ENCODE measurements at places on chromosomes 6 and 20. TPM values are rescaled to one million over a fixed set of nuclear protein-coding genes. Genes with fewer than 3 reads are reported as not detected.

Gene LRRC73
- total RNA-seq = 0.37 TPM

- H3K36me3 ChIP-seq = no peaks in the 10 kb centered on the region
- peaks cover 17% of the 10 kb centered on the region for H3K27me3 ChIP-seq
- no peak for DNase-seq
- H3K4me1 ChIP-seq = no peaks in the 10 kb centered on the region
These were observed 54.8 kb upstream of the ADGRG6 start for GRCh38 chr6:142246960-142247359.

DNA sequence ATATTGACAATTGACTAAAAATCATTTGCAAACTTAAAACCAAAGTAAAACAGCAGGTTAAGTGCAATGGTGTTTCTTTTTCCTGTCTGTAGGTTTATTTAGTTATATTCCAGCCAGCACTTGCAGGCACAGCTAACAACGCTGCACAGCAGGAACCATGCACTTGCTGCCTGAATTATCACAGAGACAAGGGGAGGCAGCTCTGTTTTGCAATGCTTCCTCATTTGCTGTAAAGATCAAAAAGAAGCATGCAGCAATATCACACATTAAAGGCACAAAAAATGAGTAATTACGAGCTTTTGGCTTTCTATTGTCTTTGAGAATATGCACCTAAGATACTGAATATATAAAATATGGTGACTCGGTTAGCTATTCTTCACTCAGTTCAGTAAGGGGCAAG is 241.9 kb downstream of the EPHA7 start:
- DNase-seq = no peak
- H3K36me3 ChIP-seq = no peaks in the 10 kb centered on the region
- H3K4me1 ChIP-seq = no peaks in the 10 kb centered on the region
- H3K27ac ChIP-seq = no peak overlapping the region
- no peaks in the 10 kb centered on the region for H3K27me3 ChIP-seq

Gene TAGAP
- total RNA-seq = 340 TPM

Gene TCF19
- 3.7 TPM for total RNA-seq

Gene ENPP3
- total RNA-seq = 0.16 TPM

Gene PNPLA1
- 0.15 TPM for total RNA-seq

Gene GPR63
- 0.80 TPM for total RNA-seq

DNA sequence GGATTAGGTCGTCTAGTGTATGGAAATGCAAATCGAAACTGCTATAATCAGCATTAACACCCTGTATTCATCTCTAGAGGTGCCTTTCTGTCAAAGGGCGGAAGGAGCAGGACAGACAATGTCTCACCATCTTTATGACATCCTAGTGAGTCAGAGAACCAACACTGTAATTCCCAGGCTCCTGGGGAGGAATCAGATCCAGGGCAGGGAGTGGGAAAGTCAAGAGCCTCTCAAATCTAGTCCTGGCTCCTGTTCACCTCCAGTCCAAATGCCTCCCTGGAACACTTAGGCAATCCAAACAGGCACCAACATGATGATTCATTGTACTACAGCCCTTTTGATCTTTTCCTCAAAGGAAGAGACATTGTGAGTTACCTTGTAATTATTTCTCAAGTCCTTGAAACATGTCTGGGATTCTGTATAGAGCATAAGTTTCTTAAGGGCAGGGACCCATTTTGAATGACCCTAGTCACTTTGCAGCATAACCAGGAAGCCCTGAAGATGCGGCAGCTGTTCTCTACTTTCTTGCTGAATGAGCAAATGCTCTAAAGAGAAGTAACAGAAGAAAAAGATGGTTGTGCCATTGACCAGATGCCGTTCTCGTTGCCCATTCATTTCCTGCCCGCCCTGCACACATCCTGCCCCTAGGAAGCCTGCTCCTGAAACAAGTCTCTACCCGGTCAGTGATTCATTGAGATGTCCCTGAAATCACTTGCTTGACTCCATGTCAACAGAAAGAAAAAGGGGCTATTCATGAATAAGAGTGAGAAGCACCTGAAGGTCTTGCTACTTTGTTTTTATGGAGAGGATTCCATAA is 112.8 kb upstream of the JARID2 start:
- H3K27ac ChIP-seq = no peak overlapping the region
- no peak for DNase-seq
- H3K36me3 ChIP-seq = no peaks in the 10 kb centered on the region
- no peaks in the 10 kb centered on the region for H3K27me3 ChIP-seq
- H3K4me1 ChIP-seq = peaks cover 5% of the 10 kb centered on the region
- H3K4me3 ChIP-seq = no peak overlapping the region

- H3K4me1 ChIP-seq = no peaks in the 10 kb centered on the region
- no peaks in the 10 kb centered on the region for H3K27me3 ChIP-seq
These were observed 87.4 kb upstream of the PLCB4 start for GRCh38 chr20:8981482-8981881.

Gene CNR1
- 0.07 TPM for total RNA-seq

Gene HDGFL1
- total RNA-seq = not detected

Gene SNAP91
- not detected for total RNA-seq

DNA sequence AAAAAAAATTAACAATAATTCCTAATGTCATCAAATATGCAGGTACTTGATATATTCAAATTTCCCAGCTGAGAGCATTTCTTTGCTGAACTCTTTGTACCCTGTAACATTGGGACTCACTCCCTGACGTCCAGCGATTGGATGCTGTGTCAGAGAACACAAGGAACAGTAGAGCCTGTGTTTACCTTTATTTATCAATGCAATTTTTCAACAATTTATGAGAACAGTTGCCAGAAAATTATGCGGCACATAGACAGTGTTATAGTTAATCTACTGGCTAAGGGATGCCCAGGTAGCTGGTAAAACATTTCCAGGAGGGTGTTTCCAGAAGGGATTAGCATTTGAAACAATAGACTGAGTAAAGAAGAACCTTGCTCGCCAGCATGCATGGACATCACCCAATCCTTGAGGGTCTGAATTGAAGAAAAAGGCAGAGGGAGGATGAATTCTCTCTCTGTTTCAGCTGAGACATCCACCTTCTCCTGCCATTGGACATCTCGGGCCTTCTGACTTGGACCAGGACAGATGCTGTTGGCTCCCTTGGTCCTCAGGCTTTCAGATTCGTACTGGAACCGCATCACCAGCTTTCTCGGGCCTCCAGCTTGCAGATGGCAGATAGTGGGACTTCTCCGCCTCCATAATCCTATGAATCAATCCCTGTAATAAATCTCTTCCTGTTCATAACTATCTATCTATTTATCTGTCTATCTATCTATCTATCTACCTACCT is 42.2 kb upstream of the NCOA3 start:
- H3K36me3 ChIP-seq = no peaks in the 10 kb centered on the region
- no peak overlapping the region for H3K4me3 ChIP-seq
- DNase-seq = no peak
- peaks cover 5% of the 10 kb centered on the region for H3K27me3 ChIP-seq

Gene TMEM74B
- total RNA-seq = 0.32 TPM

- H3K27ac ChIP-seq = no peak overlapping the region
- no peaks in the 10 kb centered on the region for H3K27me3 ChIP-seq
- no peaks in the 10 kb centered on the region for H3K36me3 ChIP-seq
- H3K4me3 ChIP-seq = no peak overlapping the region
- H3K4me1 ChIP-seq = peaks cover 3% of the 10 kb centered on the region
These were observed 25.2 kb downstream of the KLHL31 start for GRCh38 chr6:53640361-53640760.

Gene ZC2HC1B
- 0.34 TPM for total RNA-seq

Gene DCDC2
- 0.15 TPM for total RNA-seq

Gene RSPH9
- not detected for total RNA-seq

- peak; percentile 24 for DNase-seq
- H3K4me3 ChIP-seq = peak overlapping the region; percentile 80
- H3K27ac ChIP-seq = peak overlapping the region; percentile 91
- no peaks in the 10 kb centered on the region for H3K36me3 ChIP-seq
- H3K27me3 ChIP-seq = peaks cover 35% of the 10 kb centered on the region
These were observed 37.3 kb upstream of the BTN3A2 start for GRCh38 chr6:26327450-26328264.

GRCh38 chr20:24340933-24341332 is 128.5 kb upstream of the SYNDIG1 start:
- H3K36me3 ChIP-seq = peaks cover 2% of the 10 kb centered on the region
- H3K4me3 ChIP-seq = no peak overlapping the region
- H3K27me3 ChIP-seq = peaks cover 23% of the 10 kb centered on the region
- H3K4me1 ChIP-seq = no peaks in the 10 kb centered on the region
- no peak for DNase-seq

Gene ADGB
- total RNA-seq = not detected

GRCh38 chr20:47054945-47055344 is 160.3 kb downstream of the EYA2 start:
- no peak for DNase-seq
- H3K36me3 ChIP-seq = peaks cover 2% of the 10 kb centered on the region
- H3K27ac ChIP-seq = no peak overlapping the region

- no peak overlapping the region for H3K27ac ChIP-seq
- H3K27me3 ChIP-seq = peaks cover 27% of the 10 kb centered on the region
- H3K36me3 ChIP-seq = no peaks in the 10 kb centered on the region
- H3K4me1 ChIP-seq = peaks cover 10% of the 10 kb centered on the region
These were observed 88.6 kb downstream of the PPP1R14C start for GRCh38 chr6:150231525-150231850.

- no peak overlapping the region for H3K27ac ChIP-seq
- H3K4me1 ChIP-seq = no peaks in the 10 kb centered on the region
- H3K36me3 ChIP-seq = no peaks in the 10 kb centered on the region
- no peaks in the 10 kb centered on the region for H3K27me3 ChIP-seq
These were observed 243.2 kb upstream of the BMP2 start for GRCh38 chr20:6524305-6524704.

GRCh38 chr20:32364554-32365208 is 6.5 kb downstream of the ASXL1 start:
- H3K4me1 ChIP-seq = peaks cover 74% of the 10 kb centered on the region
- H3K27ac ChIP-seq = peak overlapping the region; percentile 97
- DNase-seq = no peak
- peak overlapping the region; percentile 82 for H3K4me3 ChIP-seq

Gene SMLR1
- not detected for total RNA-seq

DNA sequence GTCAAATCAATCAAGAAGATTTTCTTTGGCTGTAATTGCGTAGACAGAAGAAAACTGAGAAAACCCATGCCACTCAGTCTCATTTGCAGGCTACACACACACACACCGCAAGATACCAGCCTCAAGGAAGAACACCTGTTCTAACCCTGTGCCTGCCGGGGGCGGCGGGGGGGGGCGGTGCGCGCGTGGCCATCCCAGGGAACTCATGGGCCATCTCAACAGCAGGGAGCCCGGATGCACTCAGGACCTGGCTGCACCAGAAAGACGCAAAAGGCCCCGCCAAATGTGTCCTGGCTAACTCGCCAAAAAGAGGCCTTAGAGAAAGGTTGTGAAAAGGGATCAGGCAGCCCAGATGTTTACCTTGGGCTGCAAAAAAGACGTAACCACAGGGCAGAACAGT is 2.1 kb downstream of the B3GAT2 start:
- no peak overlapping the region for H3K27ac ChIP-seq
- H3K4me3 ChIP-seq = peak overlapping the region; percentile 89
- peaks cover 63% of the 10 kb centered on the region for H3K27me3 ChIP-seq

- H3K4me1 ChIP-seq = peaks cover 7% of the 10 kb centered on the region
- H3K27ac ChIP-seq = no peak overlapping the region
- H3K27me3 ChIP-seq = peaks cover 19% of the 10 kb centered on the region
- no peak for DNase-seq
- no peak overlapping the region for H3K4me3 ChIP-seq
- peaks cover 2% of the 10 kb centered on the region for H3K36me3 ChIP-seq
These were observed 223.9 kb downstream of the TSHZ2 start for GRCh38 chr20:53195876-53196610.

DNA sequence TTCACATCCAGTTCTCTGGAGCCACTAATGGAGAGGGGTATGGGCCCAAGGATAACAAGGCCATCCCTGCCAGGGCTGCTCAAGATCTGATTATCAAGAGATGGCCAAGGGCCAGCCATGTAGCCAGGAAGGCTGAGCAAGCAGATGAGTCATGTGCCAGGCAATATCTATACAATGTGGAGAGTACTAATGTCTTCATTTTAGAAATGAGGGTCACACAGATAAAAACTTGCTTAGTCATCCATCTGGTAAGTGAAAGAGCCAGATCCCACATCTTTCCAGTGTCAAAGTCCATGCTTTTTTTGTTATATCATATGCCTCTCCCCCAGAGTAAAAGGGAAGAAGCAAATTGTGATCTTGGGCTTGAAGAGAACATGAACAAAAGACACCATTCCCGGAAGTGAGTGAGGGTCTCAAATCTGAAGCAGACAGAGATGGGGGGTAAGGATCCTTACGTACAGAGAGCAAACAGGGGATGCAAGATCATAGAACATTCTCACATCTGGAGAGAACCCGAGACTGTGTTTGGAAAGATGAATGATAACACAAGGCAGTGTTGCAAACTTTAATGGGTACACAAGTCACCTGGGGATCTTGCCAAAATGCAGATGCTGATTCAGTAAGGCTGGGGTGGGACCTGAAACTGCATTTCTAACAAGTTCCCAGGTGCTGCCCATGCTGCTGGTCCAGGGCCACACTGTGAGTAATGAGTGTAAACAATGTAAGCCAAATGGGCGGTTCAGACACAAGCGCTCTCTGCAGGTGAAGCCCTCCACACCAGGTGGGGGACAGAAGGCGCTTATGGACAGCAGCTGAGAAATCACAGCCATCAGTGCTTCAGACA is 20.0 kb upstream of the GSTA3 start:
- no peak overlapping the region for H3K4me3 ChIP-seq
- DNase-seq = no peak
- peaks cover 2% of the 10 kb centered on the region for H3K4me1 ChIP-seq
- peaks cover 30% of the 10 kb centered on the region for H3K27me3 ChIP-seq

DNA sequence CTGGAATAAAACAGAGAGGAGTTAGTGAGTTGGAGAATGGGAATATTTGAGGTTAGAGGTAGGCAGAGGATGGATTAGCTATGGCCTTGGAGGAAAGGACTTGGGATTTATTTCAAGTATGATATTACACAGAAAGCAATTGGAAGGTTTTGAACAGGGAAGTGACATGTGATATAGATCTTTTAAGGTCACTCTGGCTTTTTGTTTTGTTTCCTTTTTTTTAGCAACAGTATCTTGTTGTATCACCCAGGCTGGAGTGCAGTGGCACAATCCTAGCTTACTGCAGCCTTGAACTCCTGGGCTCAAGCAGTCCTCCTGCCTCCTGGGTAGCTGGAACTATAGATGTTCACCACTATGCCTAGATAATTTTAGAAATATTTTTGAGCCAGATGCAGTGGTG is 190.3 kb downstream of the UTRN start:
- no peaks in the 10 kb centered on the region for H3K27me3 ChIP-seq
- no peak for DNase-seq
- no peak overlapping the region for H3K4me3 ChIP-seq
- H3K4me1 ChIP-seq = peaks cover 21% of the 10 kb centered on the region
- peak overlapping the region; percentile 84 for H3K27ac ChIP-seq

GRCh38 chr20:38804682-38805501 is 605 bp upstream of the PPP1R16B start:
- H3K27me3 ChIP-seq = no peaks in the 10 kb centered on the region
- H3K4me1 ChIP-seq = peaks cover 44% of the 10 kb centered on the region
- peak overlapping the region; percentile 93 for H3K4me3 ChIP-seq

Gene GHRH
- not detected for total RNA-seq

DNA sequence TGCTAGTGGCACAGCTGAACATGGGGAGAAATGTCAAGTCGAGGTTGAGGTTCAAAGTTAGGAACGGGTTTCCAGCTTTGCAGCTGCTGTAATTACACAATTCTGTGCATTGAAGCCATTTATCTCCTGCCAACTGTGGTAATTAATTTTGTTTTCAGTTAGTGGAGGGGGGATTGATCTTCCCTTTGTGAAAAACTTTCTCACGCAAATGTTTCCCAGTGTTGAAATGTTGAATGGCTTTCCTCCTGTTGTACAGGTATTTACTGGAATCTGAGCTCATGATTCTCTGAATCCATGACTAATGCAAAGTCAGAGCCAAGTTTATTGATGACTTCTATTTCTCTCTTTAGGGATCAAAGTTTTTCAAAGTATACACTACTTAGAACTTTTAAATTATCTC is 198.4 kb upstream of the SLC35B3 start:
- H3K4me1 ChIP-seq = no peaks in the 10 kb centered on the region
- H3K4me3 ChIP-seq = no peak overlapping the region

Gene KIF25
- not detected for total RNA-seq

All from T-helper 17 cell (primary cell).